ENCODE measurements at places on chromosomes 16 and 17. TPM values are rescaled to one million over a fixed set of nuclear protein-coding genes. Genes with fewer than 3 reads are reported as not detected.
A peak's percentile ranks its signal among the peaks of the same experiment; 100 is the strongest.

SULT1A4 gene
- 0.78 TPM for total RNA-seq

DNA sequence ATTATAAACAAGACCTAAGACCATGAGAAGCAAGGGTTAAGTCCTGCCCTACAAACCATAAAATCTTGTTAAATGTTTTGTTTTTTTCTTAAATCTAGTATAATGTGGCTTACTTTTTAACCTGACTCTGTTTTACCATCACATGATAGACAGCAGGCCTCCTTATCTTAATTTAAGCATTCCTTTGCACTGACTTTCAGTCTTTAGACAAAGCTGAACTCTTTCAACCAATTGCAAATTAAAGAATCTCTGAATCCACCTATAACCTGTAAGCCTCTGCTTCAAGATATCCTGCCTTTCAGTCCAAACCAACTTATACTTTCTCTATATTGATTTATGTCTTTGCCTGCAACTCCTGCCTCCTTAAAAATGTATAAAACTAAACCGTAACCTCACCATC lies 478.5 kb downstream of the GRIN2A start:
- no peaks in the 10 kb centered on the region for H3K27me3 ChIP-seq
- no peak overlapping the region for H3K27ac ChIP-seq
- no peak for DNase-seq
- no peak overlapping the region for H3K4me3 ChIP-seq
- H3K4me1 ChIP-seq: no peaks in the 10 kb centered on the region

DNA sequence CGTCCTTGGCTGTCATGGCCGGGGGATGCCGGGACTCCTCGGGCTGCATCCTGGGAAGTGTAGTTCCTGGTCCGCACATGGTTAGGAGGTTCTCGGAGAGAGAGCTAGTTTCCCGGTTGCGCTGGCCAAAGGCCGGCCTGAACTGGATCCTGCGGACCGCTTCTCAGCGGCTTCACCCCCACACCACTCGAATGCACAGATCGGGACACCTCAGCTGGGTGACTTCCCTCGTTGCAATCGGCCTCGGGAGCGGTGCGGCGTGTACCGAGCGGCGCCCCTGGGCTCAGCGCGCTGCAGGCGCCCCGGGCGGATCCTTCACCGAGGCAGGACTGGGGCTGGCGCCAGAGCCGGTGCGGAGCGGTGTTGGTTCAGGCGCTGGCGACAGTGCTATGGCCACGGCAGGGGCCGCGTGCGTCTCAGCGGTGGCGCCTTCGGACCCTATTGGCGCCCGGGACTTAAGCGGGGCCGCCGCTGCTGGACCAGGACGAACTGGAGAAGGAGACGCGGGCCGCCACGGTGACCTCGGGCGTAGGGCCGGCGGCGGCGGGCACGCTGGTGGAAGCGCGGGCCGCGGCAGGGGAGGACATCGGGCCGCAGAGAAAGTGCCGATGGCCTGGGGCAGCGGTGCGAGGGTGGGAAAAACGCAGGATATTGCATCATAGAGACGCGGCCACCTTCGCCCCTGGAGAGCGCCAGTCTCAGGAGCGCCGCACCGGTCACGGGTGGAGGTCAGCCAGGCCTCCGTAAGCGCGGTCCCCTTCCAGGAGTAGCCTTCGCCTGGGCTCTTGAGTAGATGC lies 11.4 kb downstream of the ZNF629 start:
- H3K27ac ChIP-seq: peak overlapping the region; percentile 96
- peaks cover 12% of the 10 kb centered on the region for H3K36me3 ChIP-seq
- H3K4me1 ChIP-seq: peaks cover 39% of the 10 kb centered on the region
- peak; percentile 93 for DNase-seq
- H3K4me3 ChIP-seq: peak overlapping the region; percentile 95

DNA sequence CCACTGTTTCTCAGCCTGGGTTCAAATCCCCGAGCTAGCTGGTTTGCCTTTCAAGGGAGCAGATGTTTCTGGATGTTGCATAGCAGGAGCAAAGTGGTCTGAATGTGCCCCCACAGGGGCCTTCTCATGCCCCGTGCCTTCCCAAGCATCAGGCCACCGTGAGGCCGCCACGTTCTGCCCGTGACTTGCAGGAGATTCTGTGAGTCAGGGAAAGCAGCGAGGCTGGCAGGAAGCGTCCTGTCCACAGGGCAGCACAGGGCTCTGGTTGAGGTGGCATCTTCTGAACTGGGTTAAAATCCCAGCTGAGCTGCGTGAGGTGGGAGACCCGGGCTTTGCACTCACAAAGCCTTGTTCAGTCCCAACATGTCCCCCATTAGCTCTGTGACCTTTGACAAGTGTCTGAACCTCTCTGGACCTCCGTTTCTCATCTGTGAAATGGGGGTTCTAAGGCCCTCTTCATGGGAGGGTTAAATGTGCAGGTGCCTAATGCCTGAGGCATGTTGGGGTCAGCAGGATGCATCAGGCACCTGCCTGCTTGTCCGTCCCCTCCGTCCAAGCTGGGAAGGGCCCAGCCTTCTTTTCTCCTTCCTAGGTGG lies 94.8 kb upstream of the PLCG2 start:
- no peak for DNase-seq
- no peak overlapping the region for H3K27ac ChIP-seq
- H3K36me3 ChIP-seq: peaks cover 4% of the 10 kb centered on the region
- H3K4me3 ChIP-seq: no peak overlapping the region

DNA sequence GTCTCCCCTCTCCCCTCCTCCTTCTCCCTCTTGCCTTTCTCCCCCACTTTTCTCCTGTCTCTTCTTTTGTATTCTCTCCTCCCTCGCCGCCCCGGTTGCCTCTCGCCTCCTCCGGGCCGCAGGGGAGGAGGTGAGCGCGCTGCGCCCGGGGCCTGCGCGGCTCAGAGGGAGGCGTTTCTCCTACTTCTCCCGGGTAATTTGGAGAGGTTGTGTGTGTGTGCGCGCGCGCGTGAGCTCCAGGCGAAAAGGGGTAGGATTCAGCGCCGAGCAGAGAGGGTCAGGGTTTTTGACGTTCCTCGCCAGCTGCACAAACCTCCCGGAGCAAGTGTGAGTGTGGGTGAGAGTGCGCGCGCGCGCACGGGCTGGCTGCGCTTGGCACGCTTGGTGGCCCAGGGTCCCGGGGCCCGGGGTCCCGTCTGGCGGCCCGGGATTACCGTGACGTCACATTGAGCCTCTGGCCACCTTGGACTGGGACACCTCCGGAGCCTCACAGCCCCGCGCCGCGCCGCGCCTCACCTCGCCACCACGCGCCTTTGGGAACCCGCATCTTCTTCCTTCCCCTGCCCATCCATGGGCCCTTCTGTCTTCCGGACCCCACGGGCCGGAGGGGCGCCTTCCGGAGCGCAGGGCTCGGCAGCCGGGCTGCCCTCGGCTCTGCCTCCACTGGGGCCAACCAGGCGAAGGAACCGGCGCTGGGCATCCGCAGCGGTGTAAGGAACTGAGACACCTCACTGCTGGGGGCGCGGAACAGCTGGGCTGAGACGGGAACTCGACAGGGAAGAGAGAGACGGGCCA lies 479 bp downstream of the IRX6 start:
- peaks cover 67% of the 10 kb centered on the region for H3K27me3 ChIP-seq
- H3K4me3 ChIP-seq: peak overlapping the region; percentile 60
- no peak for DNase-seq
- H3K36me3 ChIP-seq: no peaks in the 10 kb centered on the region

GRCh38 chr16:53291757-53292392 lies 142.4 kb upstream of the RBL2 start:
- DNase-seq: no peak
- H3K4me3 ChIP-seq: no peak overlapping the region
- peaks cover 63% of the 10 kb centered on the region for H3K36me3 ChIP-seq
- peak overlapping the region; percentile 24 for H3K27ac ChIP-seq
- no peaks in the 10 kb centered on the region for H3K4me1 ChIP-seq
- no peaks in the 10 kb centered on the region for H3K27me3 ChIP-seq

DNA sequence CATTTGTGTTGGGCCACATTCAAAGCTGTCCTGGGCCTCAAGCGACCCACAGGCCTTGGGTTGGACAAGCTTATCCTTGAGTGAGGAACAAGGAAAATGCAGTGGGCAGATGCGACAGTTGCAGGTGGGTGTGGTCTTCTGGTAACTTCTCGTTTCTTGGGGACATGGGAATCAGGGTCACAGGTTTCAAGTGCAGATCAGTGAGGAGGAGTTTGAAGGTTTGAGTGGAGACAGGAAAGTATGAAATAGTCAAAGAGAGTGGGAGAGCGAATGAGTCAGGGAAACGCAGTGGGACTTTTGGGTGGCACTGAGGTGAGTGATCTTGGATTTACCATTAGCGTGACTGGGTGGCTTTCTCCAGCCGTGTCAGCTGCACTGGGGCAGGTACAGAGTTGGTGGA lies 15.4 kb upstream of the CCL22 start:
- no peak overlapping the region for H3K4me3 ChIP-seq
- peaks cover 6% of the 10 kb centered on the region for H3K36me3 ChIP-seq
- peak; percentile 48 for DNase-seq
- peaks cover 28% of the 10 kb centered on the region for H3K4me1 ChIP-seq
- no peak overlapping the region for H3K27ac ChIP-seq
- H3K27me3 ChIP-seq: peaks cover 62% of the 10 kb centered on the region

FOXL1 gene
- 9.3 TPM for total RNA-seq

DNA sequence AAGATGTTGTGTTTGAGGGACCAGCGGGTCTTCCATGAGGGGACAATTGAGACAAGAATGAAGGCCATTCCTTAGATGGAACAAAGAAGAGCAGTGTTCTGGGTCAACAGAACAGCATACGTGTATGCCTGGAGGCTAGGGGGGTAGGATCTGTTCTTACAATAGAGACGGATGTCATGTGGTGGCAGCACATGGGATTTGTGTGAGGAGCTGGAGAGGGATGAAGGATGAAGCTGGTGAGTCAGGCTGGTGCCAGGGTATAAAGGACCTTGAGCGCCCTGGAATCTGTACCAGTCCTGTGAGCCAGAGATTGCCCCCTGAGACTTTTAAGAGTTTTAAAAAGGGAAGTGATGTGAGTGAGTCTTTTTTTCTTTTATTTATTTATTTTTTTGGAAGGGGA lies 22.8 kb upstream of the WFDC1 start:
- H3K4me3 ChIP-seq: no peak overlapping the region
- no peaks in the 10 kb centered on the region for H3K4me1 ChIP-seq
- no peak overlapping the region for H3K27ac ChIP-seq
- peaks cover 32% of the 10 kb centered on the region for H3K27me3 ChIP-seq
- no peaks in the 10 kb centered on the region for H3K36me3 ChIP-seq

DNA sequence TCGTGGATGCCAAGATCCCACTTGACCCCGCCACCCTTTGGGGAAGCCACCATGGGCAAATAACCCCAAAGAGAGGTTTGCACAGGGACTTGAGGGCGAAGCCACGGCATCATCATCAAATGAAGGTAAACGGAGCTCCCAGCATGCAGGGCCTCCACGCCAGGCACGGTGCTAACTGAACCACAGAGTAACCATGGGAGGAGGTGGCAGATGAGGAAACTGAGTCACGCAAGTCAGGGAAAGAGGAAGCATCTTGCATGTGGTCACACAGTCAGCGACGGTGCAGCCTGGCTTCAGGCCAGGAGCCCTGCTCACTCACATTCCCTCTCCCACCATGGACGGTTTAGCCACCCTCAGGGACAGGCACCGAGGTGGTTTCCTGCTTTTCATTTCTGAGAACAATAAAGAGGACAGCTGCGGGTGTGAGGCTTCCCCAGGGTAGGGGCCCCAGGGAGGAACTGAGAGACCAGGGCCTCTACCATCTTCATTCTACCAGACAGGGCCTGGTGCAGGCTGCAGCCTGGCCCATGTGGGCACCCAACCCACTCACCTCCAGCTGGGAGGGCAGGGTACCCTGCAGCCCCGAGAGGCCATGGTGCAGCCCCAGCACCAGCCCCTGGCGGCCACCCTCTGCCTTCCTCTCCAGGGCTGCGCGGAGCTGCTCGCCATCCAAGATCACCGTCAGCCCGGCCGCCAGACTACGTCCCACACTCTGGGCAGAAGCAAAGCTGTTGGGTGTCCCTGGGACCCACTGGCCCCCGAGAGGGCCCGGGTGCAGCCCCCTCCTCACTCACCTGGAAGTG lies 78.3 kb downstream of the RMI2 start:
- H3K36me3 ChIP-seq: no peaks in the 10 kb centered on the region
- no peak overlapping the region for H3K27ac ChIP-seq
- no peaks in the 10 kb centered on the region for H3K4me1 ChIP-seq
- DNase-seq: no peak
- H3K4me3 ChIP-seq: no peak overlapping the region
- H3K27me3 ChIP-seq: peaks cover 9% of the 10 kb centered on the region

HBQ1 gene
- total RNA-seq: not detected

DRC7 gene
- total RNA-seq: not detected

GRCh38 chr16:11144122-11144521 lies 111.9 kb downstream of the SOCS1 start:
- DNase-seq: no peak
- no peak overlapping the region for H3K4me3 ChIP-seq
- H3K27me3 ChIP-seq: no peaks in the 10 kb centered on the region
- H3K4me1 ChIP-seq: peaks cover 15% of the 10 kb centered on the region
- no peak overlapping the region for H3K27ac ChIP-seq

- no peak for DNase-seq
- H3K36me3 ChIP-seq: peaks cover 27% of the 10 kb centered on the region
- peaks cover 20% of the 10 kb centered on the region for H3K4me1 ChIP-seq
- peak overlapping the region; percentile 87 for H3K27ac ChIP-seq
Measured at GRCh38 chr16:19588661-19589060, 33.2 kb downstream of the VPS35L start.

DNA sequence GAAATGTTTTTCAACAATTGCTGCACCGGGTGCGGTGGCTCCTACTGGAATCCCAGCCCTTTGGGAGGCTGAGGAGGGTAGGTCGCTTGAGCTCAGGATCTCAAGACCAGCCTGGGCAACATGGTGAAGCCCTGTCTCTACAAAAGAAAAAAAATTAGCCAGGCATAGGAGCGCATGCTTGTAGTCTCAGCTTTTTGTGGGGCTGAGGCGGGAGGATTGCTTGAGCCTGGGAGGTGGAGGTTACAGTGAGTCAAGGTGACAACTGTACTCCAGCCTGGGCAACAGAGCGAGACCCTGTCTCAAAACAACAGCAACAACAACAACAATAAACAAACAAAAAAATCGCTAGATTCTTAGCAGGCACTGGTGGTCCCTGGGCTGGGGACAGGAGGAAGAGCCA lies 28.5 kb downstream of the IL21R start:
- H3K4me1 ChIP-seq: peaks cover 3% of the 10 kb centered on the region
- no peak overlapping the region for H3K4me3 ChIP-seq
- peak; percentile 63 for DNase-seq

GRCh38 chr16:57260294-57260929 lies 15.4 kb downstream of the ARL2BP start:
- H3K27me3 ChIP-seq: no peaks in the 10 kb centered on the region
- peak overlapping the region; percentile 42 for H3K4me3 ChIP-seq
- no peaks in the 10 kb centered on the region for H3K36me3 ChIP-seq
